Left lobe of liver (tissue), 2 donors: ENCODE measurements at places on chromosomes 2 and 18. TPM values are rescaled to one million over a fixed set of nuclear protein-coding genes. Genes with fewer than 3 reads are reported as not detected.

Gene DIPK1C
- not detected for total RNA-seq

Gene NEU2
- not detected for total RNA-seq

Gene TRABD2A
- total RNA-seq, result 0.68 TPM

Gene LYPD6B
- not detected for total RNA-seq

Gene MYOM1
- total RNA-seq, result 4.9 TPM

Gene DNAH7
- total RNA-seq, result 0.35 TPM

Gene CYP26B1
- total RNA-seq, result 4.4 TPM

Gene REG1B
- total RNA-seq, result 4.9 TPM

Gene CXCR4
- total RNA-seq, result 2.0 TPM

Gene MOGAT1
- total RNA-seq, result 10.2 TPM

Gene LIMS3
- not detected for total RNA-seq

Gene ABCB11
- total RNA-seq, result 68.5 TPM

Gene KHK
- total RNA-seq, result 267 TPM

Gene MPP4
- total RNA-seq, result not detected
